AG09319 (cell line): ENCODE measurements at places on chromosomes 4 and X.

GRCh38 chr4:22667332-22667940, 25.3 kb upstream of the GBA3 start:
- DNase-seq = no peak

DNA sequence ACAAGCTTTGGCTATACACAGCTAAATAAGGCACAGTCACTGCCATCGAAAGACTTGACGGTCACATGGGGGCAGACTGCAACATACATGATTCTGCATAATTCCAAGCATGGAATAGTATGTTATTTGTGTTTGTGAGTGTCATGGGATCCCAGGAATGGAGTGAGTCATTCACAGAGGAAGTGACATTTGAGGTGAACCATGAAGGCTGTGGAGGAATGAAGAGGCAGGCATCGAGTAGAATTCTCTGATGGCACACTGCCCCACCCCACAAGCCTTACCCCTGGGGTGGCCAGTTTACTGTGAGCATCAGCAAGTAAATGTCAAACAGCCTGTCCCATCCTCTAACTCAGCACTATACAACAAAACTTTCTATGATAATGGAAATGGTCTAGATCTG, 619.7 kb downstream of the MID1IP1 start:
- DNase-seq = no peak

- DNase-seq = no peak
Observed at GRCh38 chr4:7906171-7906701, 33.4 kb downstream of the AFAP1 start.

DNA sequence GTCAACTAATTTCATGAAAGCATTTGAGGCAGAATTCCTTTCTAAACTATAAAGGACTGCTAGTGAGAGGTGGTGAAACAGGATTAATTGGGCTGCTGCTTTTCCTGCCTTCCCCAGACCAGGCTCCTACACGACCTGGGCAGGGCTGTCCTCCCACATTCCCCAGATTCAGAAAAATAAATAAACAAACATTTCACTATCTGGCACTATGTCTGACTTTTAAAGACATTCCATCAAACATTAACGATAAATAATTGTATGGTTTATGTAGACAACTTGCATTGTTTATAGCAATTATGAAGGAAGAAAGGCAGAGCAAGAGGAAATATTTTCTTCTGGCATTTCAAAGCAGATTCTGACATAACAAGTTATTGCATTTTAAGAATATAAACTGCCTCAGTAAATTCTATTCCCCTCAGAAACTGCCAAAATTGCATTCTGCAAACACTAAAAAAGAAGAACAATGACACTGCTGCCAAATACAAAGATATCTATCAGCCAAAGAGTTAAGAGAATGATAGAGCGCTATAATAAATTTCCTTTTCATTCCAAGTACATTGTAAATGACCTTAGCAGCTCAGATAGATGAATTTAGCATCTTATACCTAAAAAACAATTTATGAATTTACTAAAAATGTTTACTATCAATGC, 214.7 kb upstream of the INTU start:
- DNase-seq = no peak

GRCh38 chr4:154497889-154498288, 6.3 kb upstream of the DCHS2 start:
- no peak for DNase-seq

- DNase-seq = no peak
Observed at GRCh38 chr4:70687392-70687791, 940 bp upstream of the UTP3 start.

DNA sequence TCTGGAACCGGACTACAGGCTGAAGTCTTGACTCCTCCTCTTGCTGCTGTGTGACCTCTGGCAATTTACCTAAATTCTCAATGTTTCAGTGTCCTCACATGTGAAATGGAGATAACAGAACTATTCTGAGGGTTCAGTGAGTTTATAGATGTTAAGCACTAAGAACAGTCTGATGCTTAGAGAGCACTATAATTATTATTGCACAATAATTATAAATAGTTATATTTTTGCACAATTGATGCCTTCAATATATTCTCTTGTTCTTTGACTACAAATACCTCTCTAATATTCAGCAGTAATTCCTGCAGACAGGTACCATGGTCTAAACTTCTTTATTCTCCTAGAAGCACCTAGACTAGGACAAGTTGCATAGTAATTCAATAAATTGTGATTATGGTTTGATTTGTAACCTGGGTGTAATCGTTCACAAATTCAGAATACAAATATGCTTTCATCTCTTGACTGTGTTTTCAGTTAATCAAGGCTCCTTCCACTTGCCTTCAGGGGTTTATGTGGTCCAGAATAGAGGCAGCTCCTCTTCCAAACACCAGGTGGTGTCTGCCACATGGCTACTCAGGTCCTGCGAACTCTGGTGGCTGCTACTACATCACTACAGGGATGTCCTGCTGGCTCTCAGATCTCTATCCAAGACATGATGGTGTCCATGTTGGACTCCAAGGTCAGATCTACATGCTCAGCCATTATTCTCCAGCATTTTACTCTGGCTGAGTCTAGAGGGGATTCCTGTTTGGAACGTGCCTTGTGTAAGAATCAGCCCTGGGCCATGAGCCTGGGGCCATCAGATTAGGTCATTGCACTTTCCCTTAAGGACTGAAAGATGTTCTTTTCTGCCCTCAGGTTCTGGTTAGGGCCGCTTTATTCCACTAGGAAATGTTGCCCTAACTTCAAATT, 103.4 kb downstream of the QRFPR start:
- DNase-seq = no peak

DNA sequence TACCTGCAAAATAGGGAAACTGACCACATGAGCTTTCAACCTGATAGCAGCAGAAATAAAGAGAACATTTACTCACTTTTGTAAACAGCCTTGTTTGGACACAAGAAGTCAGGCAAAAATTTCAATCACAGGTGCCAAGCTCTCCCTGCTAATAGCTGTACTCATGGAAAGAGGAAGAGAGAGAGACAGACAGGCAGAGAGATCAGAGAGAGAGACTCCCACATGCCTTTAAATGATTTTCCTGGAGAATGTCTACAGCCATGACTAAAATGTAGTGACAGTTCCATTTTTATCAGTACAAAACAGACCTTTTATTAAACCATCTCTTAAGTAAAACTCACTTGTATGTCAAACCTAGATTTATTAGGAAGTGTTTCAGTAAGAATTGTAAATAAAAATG, 752.9 kb downstream of the TRAM1L1 start:
- DNase-seq = no peak

DNA sequence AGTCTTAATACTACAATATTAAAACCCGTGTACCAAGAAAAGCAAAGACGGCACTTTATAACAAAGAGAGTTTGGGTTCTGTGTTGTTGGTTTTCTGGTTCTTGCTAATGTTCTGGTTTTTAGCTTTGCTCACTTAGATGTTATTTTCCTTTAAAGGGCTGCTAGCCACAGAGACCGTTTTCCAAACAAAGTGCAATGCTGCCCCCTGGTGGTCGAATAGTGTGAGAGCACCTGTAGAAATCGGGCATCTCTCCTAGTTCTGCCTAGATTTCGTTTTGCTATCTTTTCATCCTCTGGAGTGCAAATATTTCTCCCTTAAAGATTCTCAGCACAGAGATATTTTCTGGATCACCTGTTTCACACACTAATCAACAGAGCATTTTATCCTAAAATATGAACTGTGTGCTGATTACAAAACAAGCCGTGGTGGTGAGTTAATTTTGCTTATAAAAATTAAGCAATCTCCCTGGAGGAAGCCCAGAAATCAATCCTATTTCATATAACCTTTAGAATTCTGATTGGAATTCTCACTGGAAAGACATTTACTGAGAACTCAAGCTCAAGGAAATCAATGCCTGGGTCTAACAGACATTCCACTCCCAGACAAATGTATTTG, 334.5 kb upstream of the NOCT start:
- peak; percentile 56 for DNase-seq

- DNase-seq = no peak
Observed at GRCh38 chr4:19346636-19347035, 905.1 kb upstream of the SLIT2 start.

DNA sequence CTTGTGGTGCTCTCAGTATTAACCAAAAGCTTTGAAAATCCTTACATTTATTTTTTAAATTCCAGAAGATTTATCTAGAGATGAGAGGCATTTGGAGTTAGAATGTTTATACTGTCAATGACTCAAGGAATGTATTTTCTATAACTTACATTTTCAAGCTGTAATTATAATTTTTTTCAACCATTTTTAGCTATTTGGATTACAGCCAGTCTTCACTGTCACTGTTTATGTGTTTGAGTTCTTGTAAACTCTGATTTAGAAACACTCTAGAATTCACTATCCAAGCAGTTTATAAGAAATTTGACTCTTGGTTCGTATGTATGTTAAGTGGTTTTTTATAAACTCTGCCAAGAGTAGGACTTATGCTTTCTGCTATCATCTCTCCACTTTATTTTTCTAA, 36.7 kb upstream of the GUCY1A1 start:
- DNase-seq = no peak

GRCh38 chr4:132132433-132132832, 1016.7 kb upstream of the PCDH10 start:
- DNase-seq = no peak

DNA sequence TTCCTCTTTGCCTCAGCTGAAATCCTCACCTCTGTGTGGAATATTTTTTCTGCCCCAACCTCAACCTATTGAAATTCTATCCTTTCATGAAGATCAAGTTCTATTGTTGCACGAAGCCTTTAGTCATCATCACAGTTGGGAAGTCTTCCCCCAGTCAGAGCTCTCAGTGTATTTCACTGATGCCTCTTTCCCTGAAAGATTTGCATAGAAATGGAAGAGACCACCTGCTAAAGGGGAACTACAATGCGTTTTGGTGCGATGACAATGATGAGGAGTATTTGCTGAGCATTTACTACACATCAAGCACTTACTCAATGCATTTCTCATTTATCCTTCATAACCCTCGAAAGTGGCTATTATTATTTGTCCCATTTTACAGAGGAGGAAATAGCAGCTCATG, 151.2 kb upstream of the KLF3 start:
- DNase-seq = no peak

DNA sequence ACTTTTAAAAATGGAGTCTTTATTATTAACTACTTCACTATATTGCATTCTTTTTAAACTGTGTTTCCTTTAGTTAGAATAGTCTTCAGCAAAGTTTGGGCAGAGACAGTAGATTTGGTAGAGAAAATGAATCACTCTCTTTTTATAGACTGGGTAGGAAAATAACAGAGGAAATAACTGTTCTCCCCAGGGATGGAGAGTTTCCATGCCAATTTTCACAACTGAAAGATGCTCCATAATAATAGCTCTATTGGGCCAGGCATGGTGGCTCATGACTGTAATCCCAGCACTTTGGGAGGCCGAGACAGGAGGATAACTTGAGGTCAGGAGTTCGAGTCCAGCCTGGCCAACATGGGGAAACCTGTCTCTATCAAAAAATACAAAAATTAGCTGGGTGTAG, 13.1 kb downstream of the HSD17B13 start:
- no peak for DNase-seq

DNA sequence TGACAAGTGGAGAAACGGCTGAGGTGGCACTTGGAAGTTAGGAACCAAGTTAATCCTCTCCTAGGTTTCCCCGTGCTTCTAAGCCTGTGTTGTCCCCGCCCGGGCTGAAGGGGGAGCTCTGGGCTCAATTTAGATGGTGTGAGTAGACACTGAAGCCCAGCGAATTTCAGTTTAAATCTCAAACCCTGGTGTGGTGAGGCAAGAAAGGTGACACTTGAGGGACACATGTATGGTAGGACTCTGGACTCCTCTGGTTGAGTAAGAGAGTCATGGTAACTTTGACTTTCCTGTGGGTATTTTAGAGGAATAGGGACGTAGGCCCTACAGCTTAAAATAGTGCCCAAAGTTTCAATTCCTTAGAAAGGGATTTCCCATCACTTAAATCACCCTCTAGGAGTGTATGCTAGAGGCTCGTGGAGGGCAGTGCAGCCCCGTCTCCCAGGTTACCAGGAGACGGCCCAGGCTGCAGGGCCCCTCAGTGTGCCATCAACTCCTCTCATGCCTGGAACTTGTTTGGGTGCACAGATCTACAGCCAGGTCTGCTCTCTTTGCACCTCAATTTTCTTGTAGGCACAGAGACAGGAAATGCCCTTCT, 24.0 kb downstream of the HAND2 start:
- DNase-seq = no peak

DNA sequence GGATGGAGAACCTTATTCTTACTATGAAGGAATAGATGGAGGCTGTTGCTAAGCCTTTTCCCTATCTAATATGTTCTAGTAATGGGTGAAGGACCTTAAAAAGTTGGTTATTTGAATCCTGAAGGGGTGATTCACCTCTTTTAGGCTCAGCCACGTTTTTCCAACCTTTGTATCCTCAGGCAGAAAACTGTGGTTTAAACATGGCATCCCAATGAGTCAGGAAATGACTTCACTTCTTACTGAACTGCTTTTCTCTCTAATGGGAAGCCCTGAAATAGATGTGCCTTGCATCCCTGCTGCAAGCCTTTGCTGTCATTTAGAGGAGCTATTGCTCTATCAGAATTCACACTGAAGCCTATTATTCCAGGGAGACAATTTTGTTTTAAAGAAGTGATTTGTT, 191.0 kb upstream of the ARX start:
- DNase-seq = no peak

DNA sequence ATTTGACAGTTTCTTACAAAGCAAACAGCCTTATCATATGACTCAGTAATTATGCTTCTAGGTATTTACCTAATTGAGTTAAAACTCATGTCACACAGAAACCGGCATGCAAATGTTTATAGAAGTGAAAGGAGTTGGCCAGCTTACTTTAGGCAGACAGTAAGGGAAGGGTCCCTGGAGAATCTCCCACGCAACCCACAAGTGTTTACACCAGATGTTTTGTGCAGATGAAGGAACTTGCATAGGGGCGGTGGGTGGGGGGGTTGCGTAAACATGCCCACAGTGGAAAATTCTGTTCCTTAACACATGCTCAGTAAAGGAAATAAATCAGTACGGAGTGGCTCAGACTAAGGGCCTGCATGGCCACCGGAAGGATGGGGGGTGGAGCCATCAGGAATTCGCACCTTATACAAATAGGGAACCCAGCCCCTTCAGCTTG, 330.5 kb upstream of the AADAT start:
- peak; percentile 59 for DNase-seq

DNA sequence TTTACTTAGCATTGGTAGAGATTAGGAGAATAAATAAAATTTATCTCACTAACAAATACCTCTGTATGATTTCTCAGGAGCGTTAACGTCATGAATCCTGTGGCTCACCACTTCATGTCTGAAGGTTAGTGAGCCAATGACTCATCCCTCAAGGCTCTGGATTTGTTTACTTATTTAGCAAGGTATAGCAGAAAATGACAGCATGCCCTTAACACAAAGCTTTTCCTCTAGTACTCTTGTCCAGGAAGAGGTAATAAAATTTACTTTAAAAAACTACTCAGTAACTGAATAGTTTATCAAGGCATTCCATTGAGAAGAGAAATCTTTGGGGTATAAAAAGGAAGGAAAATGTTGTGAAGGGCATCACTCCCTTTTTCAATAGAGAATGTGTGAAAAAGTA, 823.8 kb downstream of the CCSER1 start:
- no peak for DNase-seq
